Stimulated activated CD4-positive, alpha-beta T cell treated with anti-CD3 and anti-CD28 coated beads, Interleukin-4, amount 100 ng/mL, for 48 hours (primary cell): ENCODE measurements at places on chromosomes 3 and 15.

DNA sequence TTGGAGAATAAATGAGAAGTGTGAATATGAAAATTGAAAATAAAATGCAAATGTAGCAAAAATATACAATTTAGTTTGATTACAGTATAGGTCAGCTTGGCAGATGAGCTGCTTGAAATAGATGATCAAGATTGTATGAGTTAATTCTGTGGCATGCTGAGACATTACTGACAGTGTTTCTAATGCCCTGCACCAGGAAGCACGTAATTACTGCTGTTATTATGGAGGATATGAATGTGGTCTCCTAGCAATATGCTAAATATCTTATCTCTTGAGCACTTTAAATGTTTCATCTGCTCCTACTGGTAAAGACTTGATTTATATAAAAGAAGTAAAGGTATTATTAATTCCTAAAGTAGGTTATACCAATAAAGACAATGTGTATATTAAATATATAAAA lies 1015.5 kb downstream of the PLOD2 start:
- DNase-seq: no peak

- DNase-seq: no peak
Measured at GRCh38 chr3:78728406-78729145, 1039.2 kb downstream of the ROBO1 start.

DNA sequence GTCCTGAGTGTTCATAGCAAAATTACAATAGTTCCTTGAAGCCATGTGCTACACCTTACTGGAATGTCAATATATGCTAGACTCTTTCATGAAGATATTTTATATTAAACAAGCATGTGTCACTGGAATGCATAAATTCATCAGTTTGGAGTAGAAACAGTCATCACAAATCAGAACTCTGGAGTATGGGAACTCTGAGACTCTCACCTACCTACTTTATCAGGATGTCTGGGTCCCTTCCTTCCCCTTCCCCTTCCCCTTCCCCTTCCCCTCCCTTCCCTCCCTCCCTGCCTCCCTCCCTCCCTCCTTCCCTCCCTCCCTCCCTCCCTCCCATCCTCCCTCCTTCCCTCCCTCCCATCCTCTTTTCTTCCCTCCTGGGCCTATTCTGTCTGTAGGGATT lies 144.7 kb upstream of the PEX5L start:
- no peak for DNase-seq

GRCh38 chr3:155737844-155738460 lies 6.9 kb downstream of the PLCH1 start:
- no peak for DNase-seq

GRCh38 chr3:140568842-140569520 lies 108.9 kb upstream of the TRIM42 start:
- no peak for DNase-seq

DNA sequence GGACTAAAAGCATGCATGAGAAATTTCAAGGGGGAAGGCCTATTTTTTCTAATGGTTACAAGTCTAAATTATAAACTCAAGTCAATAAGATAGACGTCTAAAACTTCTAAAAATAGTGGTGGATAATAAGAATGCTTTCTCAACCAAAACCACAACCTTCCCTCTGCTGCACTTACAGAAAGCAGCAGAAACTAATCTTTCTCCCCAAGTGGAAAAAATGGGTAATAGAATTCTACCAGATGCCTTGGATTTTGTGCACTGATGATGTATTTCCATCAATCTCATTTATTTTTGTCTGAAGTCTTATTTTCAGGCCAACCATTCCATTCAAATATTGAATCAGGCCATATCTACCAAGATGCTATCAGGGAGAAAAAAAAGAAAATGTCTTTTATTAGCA lies 344.7 kb downstream of the NEK10 start:
- DNase-seq: no peak

- no peak for DNase-seq
Measured at GRCh38 chr15:82111918-82112317, 66.1 kb upstream of the MEX3B start.

- no peak for DNase-seq
Measured at GRCh38 chr3:107496855-107497254, 25.9 kb upstream of the BBX start.

DNA sequence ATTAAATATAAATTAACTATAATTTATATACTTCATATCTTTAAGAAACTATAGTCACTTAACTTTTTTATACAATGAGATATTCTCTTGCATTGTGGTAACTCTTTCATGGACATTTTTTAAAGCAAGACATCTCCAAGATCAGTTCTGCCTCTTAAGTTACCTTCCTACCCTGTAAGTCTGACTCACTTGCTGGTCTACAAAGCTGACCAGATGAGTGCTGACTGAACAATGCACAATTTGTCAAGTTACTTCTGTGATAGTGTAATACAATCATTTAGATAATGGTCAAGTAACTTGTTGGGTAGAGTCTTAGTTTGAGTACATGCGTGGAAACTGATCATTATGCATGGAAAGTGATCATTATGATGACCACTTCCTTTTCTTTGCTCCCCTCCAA lies 145.9 kb downstream of the MEIS2 start:
- DNase-seq: no peak

DNA sequence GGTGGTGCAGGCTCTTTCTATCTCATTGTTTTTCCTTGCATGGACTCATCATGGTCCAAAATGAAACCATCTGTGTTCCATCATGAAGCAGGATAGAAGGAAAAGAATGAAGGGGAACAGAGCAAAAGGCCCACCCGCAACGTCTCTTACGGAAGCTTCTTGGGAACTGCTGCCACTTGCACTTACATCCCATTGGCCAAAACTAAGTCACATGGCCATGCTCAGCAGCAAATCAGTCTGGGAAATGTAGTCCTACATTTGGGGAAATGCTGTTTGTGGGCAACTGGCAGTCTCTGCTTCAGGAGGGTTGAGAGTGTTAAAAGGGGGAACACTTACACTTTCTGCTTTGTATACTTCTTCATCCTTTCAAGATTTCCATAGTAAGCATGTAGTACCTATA lies 191.6 kb downstream of the SV2B start:
- DNase-seq: no peak

DNA sequence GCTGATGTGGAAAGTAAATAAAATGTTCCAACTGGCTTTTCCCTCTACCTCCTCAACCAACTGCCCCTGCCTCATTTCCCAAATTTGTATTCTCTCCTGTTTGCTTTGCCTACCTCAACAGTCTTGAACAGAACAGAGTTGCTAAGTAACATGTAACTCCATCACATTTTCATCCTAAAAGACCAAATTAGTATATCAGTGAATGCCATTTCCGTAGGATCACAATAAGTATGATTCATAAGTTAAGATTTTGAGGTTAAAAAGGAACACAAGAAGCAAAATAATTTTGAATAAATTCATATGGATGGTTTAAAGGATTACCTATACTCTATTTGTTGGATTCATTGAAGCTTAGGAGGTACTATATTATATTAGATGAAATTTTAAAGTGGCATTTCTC lies 154.9 kb downstream of the ECT2 start:
- no peak for DNase-seq

DNA sequence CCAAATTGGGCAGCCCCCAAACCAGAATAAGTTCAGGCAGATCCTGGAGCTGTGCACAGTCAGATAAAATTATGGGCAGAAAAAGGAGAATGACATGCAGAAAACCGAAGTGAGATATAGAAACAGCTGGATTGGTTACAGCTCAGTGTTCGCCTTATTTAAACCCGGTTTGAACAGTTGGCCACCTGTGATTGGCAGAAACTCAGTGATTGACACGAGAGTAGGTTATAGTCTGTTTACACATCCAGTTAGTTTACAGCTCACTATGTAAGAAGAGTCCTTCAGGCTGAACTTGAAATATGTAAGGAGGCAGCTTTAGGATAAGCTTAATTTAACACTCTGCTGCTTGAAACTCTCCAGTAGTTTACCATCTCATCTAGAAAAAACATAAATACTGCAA lies 271.6 kb upstream of the ARRDC4 start:
- no peak for DNase-seq

DNA sequence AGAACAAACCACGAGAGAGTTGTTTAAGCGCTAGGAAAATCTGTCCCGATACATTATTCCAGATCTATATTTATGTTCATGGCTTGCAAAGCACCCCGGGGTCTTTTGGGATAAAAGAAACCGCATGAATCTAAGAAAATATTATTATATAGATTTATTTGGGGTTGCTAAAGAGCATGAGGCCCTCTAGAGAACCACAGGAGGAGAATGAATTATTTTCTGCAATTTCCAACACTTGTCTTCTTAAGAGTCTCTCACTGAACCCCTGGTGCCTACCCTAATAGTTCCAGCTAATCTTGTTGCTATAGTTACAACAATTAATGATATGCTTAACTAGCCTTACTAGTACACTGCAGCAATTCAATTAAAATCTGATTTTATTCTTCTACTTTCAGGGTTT lies 79.6 kb downstream of the ARRDC4 start:
- no peak for DNase-seq

- DNase-seq: no peak
Measured at GRCh38 chr15:34780725-34781124, 14.6 kb downstream of the ACTC1 start.

GRCh38 chr3:36480911-36481648 lies 100.8 kb downstream of the STAC start:
- DNase-seq: no peak

GRCh38 chr3:164190566-164190965 lies 887.7 kb downstream of the SI start:
- no peak for DNase-seq

DNA sequence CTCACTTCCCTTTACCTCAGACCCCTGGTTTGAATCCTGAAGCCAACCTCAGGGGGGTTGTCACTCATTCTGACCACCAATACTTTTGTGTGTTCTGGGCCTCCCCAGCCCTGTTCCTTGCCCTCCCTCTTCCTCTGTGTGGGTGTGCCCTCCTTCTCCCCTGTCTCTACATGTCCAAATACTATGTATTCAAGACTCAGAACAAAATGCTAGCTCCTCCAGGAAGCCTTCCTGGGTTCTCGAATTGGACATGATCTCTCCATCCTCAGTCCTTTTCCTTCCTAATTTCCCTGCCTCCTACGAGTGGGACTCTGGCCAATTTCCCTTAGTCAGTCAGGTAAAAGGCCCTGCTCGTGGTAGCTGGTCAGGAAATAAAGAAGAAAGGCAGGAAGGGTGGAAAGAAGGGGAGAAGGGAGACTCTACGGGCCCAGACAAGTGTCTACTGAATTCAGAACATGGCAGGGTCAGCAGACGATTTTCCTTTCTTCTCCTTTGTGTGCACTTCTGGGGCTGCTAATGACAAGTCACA lies 79.7 kb downstream of the BDH1 start:
- no peak for DNase-seq

DNA sequence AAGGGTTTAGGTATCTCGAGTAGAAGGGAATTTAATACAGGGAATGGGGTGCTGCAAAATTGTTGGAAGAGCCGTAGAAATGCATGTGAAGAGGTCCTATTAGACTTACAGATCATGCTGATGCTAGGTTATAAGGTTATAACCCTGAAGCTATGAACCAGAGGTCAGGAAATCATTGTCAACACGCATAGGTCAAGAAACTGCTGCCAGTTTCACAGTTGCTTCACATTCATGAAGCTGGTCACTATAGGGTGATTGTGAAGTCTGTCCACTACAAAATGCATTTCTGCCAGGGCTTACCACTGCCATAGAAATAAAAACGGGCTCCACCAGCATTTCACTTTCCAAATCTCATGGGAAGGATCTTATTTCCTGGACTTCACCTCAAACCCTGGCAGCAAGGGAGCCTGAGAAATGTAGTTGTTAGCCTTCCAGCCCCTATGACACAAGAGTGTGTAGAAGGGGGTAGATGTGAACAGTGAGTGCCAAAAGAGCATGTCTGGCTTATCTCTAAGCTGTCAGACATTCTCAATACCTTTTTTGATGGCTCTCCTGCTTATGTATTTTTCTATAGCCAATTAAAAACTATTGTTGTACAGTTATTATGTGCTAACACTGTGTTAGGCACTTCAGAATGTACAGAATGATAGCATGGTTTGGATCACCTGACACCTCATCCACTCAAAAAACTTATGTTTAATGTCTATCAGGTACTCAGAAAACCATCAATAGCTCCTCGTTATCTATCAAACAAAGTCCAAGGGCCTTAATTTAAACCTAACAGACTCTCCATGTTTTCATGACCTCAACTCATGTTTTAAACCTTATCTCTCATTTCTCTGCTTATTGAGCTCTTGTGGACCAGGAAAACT lies 148.3 kb upstream of the TSC22D2 start:
- DNase-seq: no peak

DNA sequence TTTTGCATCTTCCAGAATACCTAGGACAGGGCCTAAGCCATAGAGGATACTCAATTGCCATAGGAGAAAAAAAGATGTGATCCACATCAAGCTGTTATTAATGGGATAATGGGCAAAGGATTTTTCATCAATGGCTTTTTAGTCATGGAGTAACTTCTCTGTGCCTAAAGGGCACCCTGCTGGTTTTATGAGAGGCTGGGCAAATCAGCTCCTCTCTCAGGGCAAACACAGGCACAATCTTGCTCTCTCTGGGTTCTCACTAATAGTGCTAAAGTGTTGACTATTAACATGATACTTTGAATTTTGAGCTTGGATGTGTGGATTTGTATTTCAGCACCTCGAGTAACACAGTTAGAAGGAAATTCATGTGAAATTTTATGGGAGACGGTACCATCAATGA lies 67.6 kb downstream of the GHSR start:
- no peak for DNase-seq

DNA sequence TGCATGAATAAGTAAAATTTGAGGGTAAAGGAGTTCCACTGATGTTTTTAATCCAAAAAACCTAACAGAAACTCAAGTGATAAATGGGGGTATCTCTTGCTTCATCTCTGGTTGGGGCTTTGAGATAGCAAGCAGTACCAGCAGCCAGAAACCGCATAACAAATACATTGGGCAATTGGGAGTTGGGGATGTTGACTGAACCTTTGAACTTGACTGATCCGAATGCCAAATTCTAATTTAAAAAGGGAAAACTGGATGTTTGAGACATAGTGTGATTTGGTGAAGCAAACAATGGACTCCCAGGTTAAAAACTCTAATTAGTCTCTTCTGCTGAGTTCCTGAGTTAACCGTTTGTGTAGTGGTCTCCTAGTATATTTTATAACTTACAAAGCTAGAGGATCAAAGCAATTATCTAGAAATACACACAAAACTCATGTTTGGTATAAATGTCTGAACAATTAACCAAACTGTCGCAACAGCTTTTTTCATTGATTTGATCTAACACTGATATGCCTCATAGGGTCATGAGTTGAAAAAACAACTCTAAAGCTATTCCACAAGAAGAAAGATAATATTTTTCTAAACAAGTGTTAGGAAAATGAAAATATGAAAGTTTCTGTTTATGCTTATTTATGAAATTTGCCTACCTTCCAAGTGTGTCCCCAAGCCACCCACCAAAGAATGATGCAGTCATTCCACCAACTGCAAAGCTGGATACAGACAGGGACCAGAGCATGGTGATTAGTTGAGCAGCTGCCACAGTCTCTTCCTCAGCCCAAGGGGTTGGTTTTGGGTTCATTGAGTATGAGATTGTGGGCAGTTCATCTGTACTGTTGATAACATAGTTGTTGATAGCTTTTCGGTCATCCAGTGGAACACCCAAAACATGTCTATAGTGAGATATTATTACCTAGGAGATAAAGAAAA lies 12.4 kb downstream of the SLC2A2 start:
- DNase-seq: no peak
